Stimulated activated CD4-positive, alpha-beta T cell treated with anti-CD3 and anti-CD28 coated beads, TNF-alpha, amount 100 ng/mL, for 4 hours (primary cell): ENCODE measurements at places on chromosomes 1 and 21.

- no peak for DNase-seq
These were observed 156.6 kb downstream of the TRABD2B start for GRCh38 chr1:47840393-47841190.

GRCh38 chr1:92623187-92623778 is 136.6 kb upstream of the GFI1 start:
- DNase-seq: no peak

- no peak for DNase-seq
These were observed 25.5 kb downstream of the UTS2 start for GRCh38 chr1:7827126-7827955.

DNA sequence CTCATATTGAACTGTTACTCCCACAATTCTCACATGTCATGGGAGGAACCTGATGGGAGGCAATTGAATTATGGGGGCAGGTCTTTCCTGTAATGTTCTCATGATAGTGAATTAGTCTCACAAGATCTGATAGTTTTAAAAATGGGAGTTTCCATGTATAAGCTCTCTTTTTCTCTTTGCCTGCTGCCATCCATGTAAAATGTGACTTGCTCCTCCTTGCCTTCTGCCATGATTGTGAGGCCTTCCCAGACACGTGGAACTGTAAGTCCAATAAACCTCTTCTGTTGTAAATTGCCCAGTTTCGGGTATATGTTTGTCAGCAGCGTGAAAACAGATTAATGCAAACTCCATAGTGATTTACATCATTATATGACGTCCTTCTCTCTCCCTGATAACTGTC is 759.7 kb upstream of the RGS18 start:
- no peak for DNase-seq

DNA sequence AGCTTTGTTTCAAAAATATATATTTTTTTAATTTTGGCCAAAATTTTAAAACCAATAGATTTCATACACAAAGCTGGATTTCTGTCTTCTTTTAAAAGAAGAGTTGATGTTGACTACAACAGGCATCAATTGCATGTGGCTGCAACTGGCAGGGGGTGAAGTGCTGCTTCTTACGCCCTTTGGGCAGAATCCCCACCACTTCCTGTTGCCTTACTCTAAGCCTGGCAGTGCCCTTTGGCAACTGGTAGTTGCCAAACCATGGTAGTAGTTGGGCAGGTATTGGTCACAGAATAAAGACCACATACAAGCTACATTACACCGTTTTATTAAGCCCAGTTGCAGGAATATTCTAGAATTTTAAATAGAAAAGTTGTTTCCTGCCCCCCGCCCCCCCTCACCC is 17.0 kb downstream of the LAMC2 start:
- no peak for DNase-seq

DNA sequence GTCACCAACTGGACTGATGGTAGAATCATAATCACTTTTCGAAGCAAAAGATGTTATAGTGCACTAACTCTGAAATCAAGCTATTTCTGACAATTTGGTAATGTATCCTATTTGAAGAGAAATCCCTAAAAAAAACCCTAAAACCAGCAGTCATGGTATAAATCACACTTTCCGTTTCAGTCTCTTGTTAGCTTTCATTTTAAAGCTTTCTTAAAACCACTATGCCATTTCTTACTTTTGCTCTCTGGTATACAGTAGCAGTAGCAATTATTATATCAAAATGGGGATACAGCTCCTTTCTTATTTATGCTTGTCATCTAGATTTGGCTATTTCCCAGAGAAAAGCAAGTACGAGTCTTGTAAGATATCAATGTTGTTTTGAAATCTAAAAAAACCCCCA is 323.3 kb downstream of the KCTD3 start:
- DNase-seq: no peak

DNA sequence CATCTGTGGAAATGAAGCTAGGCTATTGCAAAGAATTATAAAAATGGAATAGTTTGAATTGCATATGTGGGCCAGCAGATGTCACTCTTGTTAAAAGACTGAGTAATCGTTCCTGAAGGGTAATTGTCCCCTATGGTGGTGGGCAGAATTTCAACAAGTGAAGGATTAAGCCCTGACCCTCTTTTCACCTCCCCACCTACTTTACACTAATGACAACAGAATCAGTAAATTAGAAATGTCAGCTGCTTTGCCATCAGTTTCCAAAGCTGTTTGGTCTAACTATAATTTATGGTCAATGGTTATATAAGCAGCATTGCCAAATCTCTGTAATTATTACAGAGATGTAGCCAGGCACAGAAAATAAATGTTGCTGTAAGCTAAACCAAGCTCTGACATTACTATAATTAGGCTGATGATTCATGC is 898.6 kb downstream of the AMY1C start:
- DNase-seq: no peak

GRCh38 chr1:172499636-172500141 is 33.3 kb upstream of the SUCO start:
- no peak for DNase-seq

DNA sequence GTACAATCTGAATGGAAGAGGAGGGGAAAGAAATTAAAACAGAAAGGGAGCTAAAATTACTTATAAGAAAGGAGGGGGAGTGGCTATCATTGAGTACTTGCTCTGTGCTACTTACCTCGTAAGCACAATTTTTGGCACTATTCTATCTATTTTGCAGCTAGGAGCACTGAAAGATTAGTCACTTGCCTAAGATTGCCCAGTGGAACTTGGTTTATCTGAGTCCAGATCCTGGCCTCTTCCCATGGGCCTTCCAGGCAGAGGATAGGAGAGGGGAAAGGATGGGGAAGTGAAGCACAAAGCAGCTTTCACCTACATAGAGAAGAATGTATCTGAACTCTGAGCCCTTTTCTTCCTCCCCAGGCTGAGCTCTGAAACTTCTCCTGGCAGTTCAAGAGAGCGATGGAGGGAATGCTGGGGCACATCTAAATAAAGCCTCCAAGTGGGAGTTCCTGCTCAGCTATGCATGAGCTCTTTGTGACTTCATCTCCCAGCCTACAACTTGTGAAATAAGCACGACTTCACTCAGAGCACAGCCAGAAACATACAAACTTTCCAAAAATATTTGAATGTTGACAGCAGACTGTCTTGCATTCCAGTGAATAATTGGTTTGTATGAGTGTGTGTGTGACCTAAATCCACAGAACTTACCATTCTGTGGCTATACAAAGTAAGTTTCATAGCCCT is 29.4 kb downstream of the HMGB4 start:
- no peak for DNase-seq

- DNase-seq: no peak
These were observed 239.3 kb downstream of the KCNK2 start for GRCh38 chr1:215321802-215322201.

GRCh38 chr1:189805735-189806134 is 671.9 kb downstream of the BRINP3 start:
- DNase-seq: no peak

DNA sequence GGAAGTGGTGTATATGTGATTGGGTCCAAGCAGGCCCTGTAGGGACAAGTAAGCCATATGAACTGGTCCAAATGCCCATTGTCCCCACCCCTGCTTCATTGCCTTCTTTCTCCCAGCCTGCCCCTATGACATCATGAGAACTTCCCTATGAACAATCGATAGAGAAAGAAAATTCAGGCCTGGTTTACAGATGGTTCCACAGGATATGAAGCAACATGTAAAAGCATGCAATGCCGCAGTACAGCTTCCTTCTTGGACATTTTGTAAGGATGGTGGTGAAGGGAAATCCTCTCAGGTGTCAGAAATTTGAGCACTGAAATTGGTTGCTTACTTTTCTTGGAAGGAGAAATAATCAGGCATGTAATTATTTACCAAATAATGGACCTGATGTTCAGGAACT is 581.7 kb downstream of the MRPL39 start:
- no peak for DNase-seq

- no peak for DNase-seq
These were observed 722 bp downstream of the LZIC start for GRCh38 chr1:9942399-9942938.

- DNase-seq: no peak
These were observed 55.7 kb downstream of the GIPC2 start for GRCh38 chr1:78101514-78101913.

DNA sequence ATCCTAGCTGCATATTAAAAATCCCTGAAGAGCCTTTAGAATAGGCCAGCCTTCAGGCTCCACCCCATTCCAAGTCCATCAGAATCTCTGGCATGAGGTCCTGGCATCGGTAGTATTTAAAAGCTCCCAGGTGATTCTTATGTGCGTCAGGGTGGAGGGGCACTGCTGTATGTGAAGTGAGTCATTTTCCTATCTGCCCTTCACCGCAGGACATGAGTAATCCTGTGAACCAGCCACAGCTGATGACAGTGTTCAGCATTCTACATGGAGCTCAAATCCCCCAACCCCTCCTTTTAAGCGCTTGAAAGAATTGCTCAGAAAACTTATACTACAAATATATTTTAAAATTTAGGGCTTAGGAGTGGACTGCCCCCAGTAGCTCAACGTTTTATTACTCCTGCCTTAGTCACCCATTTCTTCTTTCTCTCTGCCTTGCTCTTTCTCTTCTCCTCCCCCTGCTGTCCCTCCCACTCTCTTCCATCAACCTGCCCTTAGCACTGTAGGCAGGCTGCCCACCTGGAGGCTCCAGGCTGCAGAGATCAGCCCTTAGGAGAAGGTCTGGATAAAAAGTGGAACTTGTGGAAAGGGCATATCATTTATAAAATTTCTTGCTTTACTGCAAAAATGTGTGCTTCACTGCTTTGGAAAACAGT is 73.8 kb upstream of the ZNF281 start:
- peak; percentile 32 for DNase-seq

DNA sequence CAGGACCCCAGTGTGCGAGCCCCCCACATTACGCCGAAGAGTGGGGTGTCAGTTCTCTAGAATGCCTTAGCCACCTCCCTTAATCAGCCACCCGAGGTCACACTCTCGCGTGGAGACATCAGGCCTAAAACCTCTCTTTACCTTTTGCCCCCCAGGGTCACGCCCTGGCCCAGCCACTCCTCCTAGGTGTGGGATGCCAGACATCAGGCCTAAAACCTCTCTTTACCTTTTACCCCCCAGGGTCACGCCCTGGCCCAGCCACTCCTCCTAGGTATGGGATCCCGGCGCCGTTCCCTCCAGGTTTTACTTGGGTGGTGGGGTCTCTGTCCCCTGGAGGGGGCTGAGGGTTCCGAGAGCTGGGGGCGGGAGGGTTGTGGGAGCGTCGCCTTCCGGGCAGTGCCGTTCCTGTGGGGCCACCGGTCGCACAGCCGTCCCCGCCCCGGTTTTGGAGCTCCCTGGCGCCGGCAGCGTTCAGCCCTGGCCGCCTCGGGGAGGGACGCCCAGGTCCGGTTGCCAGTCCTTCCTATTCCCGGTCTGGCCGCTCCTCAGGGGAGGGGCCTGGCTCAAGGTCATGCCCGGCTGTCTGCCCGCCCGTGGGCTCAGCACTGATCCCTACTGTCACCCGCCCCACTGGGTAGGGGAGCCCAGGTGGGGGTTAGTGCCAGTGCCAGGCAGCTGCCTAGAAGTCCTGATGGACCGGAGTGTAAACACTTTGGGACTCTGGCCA is 882 bp downstream of the VPS13D start:
- no peak for DNase-seq

- no peak for DNase-seq
These were observed 12.6 kb upstream of the IER5 start for GRCh38 chr1:181075766-181076350.

DNA sequence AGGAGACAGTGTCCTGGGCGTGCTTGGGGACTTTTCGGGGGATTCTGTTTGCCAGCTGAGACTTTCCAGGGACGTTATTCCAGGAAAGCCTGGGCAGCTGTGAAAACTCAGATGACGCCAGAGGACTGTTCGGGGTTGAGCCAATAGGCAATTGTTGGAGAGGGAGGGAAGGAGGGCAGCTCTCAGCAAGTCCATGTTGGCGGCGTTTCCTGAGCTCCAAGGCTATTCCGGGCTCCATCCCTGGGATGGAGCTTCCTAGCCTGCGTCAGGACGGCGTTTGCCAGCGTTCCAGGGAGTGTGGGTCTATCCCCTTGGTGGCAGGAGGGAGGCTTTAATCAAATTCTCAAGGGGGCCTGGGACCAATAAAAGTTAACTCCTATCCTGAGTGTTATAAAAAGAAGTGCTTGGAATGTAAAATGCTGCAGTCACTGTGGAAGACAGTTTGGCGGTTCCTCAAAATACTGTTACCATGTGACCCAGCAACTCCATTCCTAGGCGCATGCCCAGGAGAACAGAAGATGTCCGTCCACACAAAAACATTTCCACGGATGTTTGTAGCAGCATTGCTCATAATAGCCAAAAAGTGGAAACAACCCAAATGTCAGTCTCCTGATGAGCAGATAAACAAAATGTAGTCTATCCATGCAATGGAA is 15.2 kb downstream of the SLC27A3 start:
- DNase-seq: no peak
